Esophagus squamous epithelium (tissue), 5 donors: ENCODE measurements at places on chromosomes 13 and 19.

GRCh38 chr19:53518121-53518520 lies 19.8 kb upstream of the ZNF331 start:
- DNase-seq = no peak

- DNase-seq = no peak
Measured at GRCh38 chr13:50017819-50018218, 2.6 kb downstream of the KCNRG start.

- DNase-seq = no peak
Measured at GRCh38 chr13:48319531-48320398, 16.2 kb downstream of the RB1 start.

- no peak for DNase-seq
Measured at GRCh38 chr19:18782559-18783225, 8.4 kb downstream of the COMP start.

DNA sequence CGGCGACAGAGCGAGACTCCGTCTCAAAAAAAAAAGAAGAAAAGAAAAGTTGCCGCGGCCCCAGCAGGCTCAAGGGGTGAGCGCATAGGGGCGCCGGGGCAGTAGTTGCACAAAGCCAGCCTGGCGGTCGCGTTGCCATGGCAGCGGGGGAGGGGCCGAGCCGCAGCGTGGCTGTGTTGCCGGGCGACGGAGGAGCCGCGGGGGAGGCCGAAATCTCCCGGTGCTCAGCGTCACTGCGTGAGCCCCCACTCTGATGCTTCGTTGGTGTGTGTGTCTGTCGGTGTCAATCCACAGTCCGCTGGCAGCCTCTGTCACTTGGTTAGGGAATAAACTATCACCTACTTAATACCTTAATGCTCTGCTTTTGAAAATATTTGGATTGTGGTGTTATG lies 82.9 kb upstream of the C1QTNF9B start:
- peak; percentile 8 for DNase-seq

DNA sequence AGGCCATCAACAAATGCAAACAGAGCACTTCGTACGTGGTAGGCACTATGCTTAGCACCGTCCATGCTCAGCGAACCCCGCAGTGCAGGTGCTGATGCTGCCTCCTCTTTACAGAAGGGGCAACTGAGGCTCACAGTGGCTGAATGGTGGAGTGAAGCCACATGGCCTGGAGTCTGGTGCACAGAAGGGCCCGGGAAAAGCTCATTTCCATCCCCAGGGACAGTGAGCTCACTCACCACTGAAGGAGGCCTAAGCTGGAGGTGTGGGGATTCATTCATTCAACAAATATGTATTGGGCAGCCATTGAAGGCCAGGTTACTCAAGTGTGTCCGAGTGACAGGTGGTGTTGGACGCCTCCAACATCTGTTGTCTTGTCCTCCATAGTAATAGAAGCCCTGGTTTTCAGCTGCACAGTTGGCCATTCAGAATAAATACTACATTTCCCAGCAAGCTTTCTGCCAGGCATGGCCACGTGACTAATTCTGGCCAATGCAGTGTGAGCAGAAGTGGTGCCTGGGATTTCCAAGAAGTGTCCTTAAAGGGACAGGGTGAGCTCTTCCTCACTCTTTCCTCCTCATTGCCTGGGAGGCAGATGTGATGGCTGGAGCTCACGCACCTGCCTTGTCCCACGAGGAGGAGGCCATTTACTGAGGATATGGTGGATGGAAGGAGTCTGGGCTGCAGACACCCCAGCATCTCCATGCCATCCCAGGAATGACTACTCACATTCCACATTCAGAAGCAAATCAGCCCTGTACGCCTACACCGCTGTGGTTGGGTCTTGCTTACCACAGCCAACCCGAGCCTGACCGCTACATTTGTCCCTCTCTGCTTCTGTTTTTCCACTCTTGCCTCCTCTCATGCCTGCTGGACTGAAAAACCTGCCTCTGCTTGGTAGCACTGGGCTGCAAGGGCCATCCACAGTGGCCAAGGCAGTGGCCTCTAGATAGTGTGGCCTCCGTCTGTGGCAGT lies 2.3 kb upstream of the ZNRF4 start:
- DNase-seq = no peak

DNA sequence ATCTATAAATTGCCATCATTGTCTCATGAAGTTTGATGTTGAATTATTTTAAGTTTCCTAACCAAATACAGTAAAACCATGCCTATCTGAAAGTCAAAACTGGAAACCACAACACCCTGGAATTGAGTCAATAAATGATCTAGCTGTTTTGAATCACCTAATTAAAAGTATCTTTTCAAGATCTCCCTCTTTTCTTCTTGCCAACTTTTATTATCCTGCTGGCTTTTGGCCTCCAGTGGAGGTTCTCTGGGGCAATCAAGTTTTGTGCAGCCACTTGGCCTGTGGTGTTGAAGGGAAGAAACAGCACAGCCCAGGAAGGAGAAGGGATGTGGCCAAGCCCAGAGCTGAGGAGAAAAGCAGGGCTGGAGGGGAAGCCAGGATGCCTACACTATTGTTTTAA lies 255.4 kb downstream of the COG6 start:
- DNase-seq = no peak

- no peak for DNase-seq
Measured at GRCh38 chr19:14471436-14472187, 3.5 kb downstream of the PTGER1 start.

- no peak for DNase-seq
Measured at GRCh38 chr19:35031072-35031881, 1.0 kb downstream of the SCN1B start.

- no peak for DNase-seq
Measured at GRCh38 chr13:46632176-46632575, 79.2 kb downstream of the LRCH1 start.

GRCh38 chr13:98780451-98780850 lies 28.0 kb upstream of the SLC15A1 start:
- no peak for DNase-seq

DNA sequence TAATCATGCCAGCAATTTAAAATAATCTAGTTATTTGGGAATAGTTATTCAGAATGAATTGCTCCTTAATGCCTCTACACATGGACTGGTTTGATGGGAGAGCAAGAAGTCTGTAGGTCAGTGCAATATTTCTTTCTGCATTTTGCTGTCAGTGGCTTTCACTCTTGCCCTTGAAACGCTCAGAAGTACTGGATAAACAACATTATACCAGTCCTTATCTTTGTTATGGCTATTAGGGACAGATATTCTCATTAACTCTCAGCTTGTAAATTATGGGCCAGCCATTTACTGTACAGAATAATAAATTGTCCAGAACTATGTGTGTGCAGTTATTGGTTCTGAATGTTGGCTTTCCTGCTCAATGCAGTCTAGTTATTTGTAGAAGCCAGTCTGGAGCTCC lies 224.4 kb downstream of the OXGR1 start:
- no peak for DNase-seq
